Pons (tissue), 1 donor: ENCODE measurements at places on chromosomes 12 and 14.

- DNase-seq: no peak
Observed at GRCh38 chr14:98348505-98348904, 923.5 kb downstream of the BCL11B start.

- DNase-seq: no peak
Observed at GRCh38 chr14:102039157-102039556, 47.7 kb downstream of the HSP90AA1 start.

GRCh38 chr14:100141098-100141497 is 18.3 kb downstream of the DEGS2 start:
- no peak for DNase-seq

GRCh38 chr12:40439771-40440492 is 215.1 kb downstream of the LRRK2 start:
- DNase-seq: no peak

- DNase-seq: no peak
Observed at GRCh38 chr12:122029620-122030423, 8.1 kb downstream of the BCL7A start.

- no peak for DNase-seq
Observed at GRCh38 chr12:88063375-88063774, 34.2 kb upstream of the C12orf50 start.

DNA sequence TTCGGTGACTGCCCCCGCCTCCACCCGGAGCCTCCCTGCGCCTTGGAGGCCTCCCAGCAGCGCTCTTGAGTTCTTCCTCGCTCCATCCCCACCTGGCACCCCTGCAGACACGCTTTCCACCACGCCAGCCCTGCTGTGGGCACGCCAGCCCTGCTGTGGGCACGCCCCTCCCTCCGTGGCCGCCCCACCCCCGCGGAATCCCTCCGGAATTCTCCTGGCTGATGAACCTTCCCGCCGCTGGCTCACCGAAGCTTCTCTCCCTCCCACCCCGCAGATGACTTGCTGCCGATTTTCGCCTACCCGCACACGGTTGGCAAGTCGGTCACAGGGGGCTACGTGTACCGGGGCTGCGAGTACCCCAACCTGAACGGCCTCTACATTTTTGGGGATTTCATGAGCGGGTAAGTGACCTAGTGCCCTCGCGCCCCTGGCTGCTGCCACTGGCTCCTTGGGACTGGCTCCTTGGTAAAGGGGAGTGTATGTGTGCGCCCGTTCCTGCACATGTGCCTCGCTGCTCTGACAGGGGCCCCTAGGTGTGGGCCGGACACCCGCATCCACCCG is 15.2 kb downstream of the HHIPL1 start:
- no peak for DNase-seq

DNA sequence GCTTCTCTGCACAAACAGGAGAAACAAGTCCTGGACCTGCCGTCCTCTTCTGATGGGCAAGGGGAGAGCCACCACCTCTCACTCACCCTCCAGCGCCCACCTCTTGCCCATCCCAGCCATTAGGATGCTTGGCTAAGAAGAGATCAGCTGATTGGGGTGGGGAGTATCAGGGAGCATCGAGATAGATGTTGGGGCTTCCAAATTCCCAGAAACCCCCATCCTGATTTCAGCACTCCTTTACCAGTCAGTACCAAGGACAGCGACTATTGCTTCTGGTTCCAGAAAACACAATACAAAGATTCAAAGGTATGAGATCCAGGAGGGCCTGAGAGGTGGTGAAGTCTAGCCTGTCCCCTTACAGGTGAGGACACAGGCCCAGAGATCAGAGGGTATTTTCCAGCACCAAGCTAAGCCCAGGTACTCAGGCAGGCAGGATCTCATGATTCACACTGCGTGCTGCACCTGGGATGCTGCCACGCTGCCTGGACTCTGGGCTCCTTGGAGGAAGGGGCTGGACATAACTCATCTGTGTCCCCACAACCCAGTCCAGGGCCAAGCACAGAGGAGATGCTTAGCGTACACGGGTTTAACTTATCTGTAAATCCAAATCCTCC is 76.6 kb downstream of the TUNAR start:
- DNase-seq: no peak

DNA sequence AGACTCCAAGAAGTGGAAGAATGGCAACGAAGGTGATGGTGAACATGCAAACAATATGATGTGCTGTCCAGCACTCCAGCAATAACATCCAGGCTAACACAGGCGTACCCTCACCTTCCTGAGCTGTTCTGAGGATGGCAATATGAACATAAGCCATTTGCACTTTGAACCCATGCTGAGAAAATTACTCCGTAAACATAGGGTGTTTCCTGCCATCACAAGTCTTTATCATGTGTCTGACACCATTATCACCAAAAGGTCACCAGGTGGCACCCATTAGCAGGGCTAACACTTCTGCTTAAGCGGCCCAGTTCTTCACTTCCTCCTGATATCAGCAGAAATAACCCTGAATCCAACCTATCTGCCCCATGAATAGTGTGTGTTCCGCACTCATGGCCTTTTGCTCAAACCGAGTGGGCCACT is 482.8 kb downstream of the MED13L start:
- DNase-seq: no peak
